ENCODE measurements at places on chromosomes 7 and 10. TPM values are rescaled to one million over a fixed set of nuclear protein-coding genes. Genes with fewer than 3 reads are reported as not detected.

The PON3 gene
- 5.9 TPM for total RNA-seq

The GRM3 gene
- total RNA-seq = not detected

The IFIT1B gene
- total RNA-seq = not detected

The C10orf53 gene
- total RNA-seq = not detected

The SLC18A3 gene
- total RNA-seq = not detected

The FBXL13 gene
- total RNA-seq = 3.3 TPM

The CYP26C1 gene
- 0.16 TPM for total RNA-seq

The MMP21 gene
- 0.59 TPM for total RNA-seq

The MOGAT3 gene
- 2.6 TPM for total RNA-seq

The MLLT10 gene
- total RNA-seq = 74.6 TPM

The GUSB gene
- total RNA-seq = 27.7 TPM

The LBX1 gene
- total RNA-seq = not detected

The ACSL5 gene
- total RNA-seq = 31.8 TPM

The HIPK2 gene
- total RNA-seq = 31.8 TPM

The TUBB8 gene
- total RNA-seq = 0.59 TPM

The YWHAG gene
- 58.7 TPM for total RNA-seq

The NME8 gene
- not detected for total RNA-seq

The CCDC172 gene
- not detected for total RNA-seq

The SLC18A2 gene
- 0.73 TPM for total RNA-seq

The ALOX5 gene
- total RNA-seq = 67.5 TPM

The TMEM178B gene
- total RNA-seq = 0.33 TPM

The FEZF1 gene
- total RNA-seq = not detected

The OR2A5 gene
- not detected for total RNA-seq

The AKR1C3 gene
- total RNA-seq = 70.8 TPM

The HACD1 gene
- 13.1 TPM for total RNA-seq

The LRRC18 gene
- not detected for total RNA-seq

The PPP2R2D gene
- 44.1 TPM for total RNA-seq

The PRKCQ gene
- total RNA-seq = 0.64 TPM

The PANK1 gene
- total RNA-seq = 2.9 TPM

The BCAP29 gene
- 101 TPM for total RNA-seq

The PARP12 gene
- 44.9 TPM for total RNA-seq

The ANKRD61 gene
- not detected for total RNA-seq

The ZNF853 gene
- 5.8 TPM for total RNA-seq

The IL2RA gene
- 0.88 TPM for total RNA-seq

The SRRM3 gene
- 3.4 TPM for total RNA-seq

The ZMIZ1 gene
- 63.7 TPM for total RNA-seq

The ZWINT gene
- 1.3 TPM for total RNA-seq

The IPMK gene
- 7.5 TPM for total RNA-seq

The ZPBP gene
- not detected for total RNA-seq

The MYO1G gene
- 2.9 TPM for total RNA-seq

The TMEM140 gene
- 52.8 TPM for total RNA-seq

The RBP3 gene
- not detected for total RNA-seq

The ANKRD30A gene
- 725 TPM for total RNA-seq

The MKX gene
- 1.8 TPM for total RNA-seq

The MPP7 gene
- 20.3 TPM for total RNA-seq

The JAZF1 gene
- 8.6 TPM for total RNA-seq

The SCART1 gene
- total RNA-seq = 2.9 TPM

The RGR gene
- 0.59 TPM for total RNA-seq

The VSTM2A gene
- total RNA-seq = not detected

The NRG3 gene
- 0.88 TPM for total RNA-seq

The RAMP3 gene
- 103 TPM for total RNA-seq

The SPDYE16 gene
- 0.73 TPM for total RNA-seq
